ENCODE measurements at places on chromosomes 2 and 18. TPM values are rescaled to one million over a fixed set of nuclear protein-coding genes. Genes with fewer than 3 reads are reported as not detected.

GRCh38 chr2:103780088-103780702, 1018.4 kb downstream of the TMEM182 start:
- DNase-seq, result no peak

- no peak for DNase-seq
Measured at GRCh38 chr2:38181806-38182491, 106.0 kb upstream of the CYP1B1 start.

DNA sequence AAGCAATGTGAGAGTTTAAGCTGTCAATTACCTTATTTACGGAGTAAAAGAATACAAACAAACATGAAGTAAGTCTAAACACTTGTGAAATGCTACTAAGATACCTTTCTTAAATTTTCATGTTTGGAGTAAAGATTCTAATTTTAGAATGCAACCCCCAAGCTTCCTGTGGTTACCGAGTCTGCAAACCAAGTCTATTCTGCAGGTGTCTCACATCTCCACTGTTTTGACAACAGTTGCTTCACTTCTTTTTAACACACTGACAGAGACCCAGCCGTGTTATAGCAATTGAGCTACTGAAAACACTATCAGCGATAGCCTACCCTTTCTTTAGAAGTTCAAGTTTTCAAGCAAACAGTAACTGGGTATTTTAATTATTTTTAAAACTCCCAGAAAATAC, 608.3 kb downstream of the ERBB4 start:
- DNase-seq, result no peak

GRCh38 chr18:69830189-69830588, 117.5 kb downstream of the CD226 start:
- DNase-seq, result no peak

The GPR39 gene
- total RNA-seq, result 12.7 TPM

The RPRD1A gene
- total RNA-seq, result 32.6 TPM

The CDH20 gene
- 0.09 TPM for total RNA-seq
